ENCODE measurements at places on chromosomes 12 and 14. TPM values are rescaled to one million over a fixed set of nuclear protein-coding genes. Genes with fewer than 3 reads are reported as not detected.

DNA sequence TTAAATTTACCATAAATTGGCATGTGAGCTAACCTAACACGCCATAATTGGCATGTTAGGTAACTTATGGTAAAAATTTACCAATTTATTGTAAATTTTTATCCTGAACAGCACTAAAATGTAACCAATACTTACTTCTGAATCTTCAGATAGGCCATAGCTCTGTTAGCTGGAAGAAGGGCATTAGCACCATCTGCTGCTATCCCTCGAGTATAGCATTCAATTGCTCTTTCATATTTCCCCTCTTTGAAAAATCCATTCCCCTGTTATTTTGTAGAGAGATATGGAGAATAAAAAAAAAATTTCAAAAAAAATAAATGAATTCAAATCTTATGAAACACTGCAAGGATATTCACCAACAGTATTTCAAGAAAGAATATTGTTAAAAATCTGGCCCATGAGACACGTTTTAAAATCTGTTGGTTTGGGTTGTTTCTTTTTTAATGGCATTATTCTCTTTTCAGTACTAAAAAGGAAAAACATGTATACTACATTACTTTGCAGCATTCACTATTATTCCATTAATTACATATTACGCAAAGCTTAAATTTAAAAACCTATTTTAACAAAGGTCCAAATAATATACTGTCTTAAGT is 19.1 kb downstream of the RPAP3 start:
- H3K27ac ChIP-seq, result no peak overlapping the region
- no peaks in the 10 kb centered on the region for H3K36me3 ChIP-seq
- no peak for DNase-seq
- H3K27me3 ChIP-seq, result no peaks in the 10 kb centered on the region

- no peak overlapping the region for H3K4me3 ChIP-seq
- peak; percentile 71 for DNase-seq
- H3K36me3 ChIP-seq, result no peaks in the 10 kb centered on the region
- no peaks in the 10 kb centered on the region for H3K4me1 ChIP-seq
These were observed 141.4 kb downstream of the MYRFL start for GRCh38 chr12:69966409-69966808.

GRCh38 chr12:28568704-28569103 is 378.4 kb downstream of the CCDC91 start:
- H3K27me3 ChIP-seq, result no peaks in the 10 kb centered on the region
- no peak overlapping the region for H3K27ac ChIP-seq
- no peak for DNase-seq
- no peaks in the 10 kb centered on the region for H3K36me3 ChIP-seq
- no peaks in the 10 kb centered on the region for H3K4me1 ChIP-seq
- no peak overlapping the region for H3K4me3 ChIP-seq

- H3K4me3 ChIP-seq, result no peak overlapping the region
- no peaks in the 10 kb centered on the region for H3K4me1 ChIP-seq
- H3K36me3 ChIP-seq, result no peaks in the 10 kb centered on the region
- no peak for DNase-seq
- no peak overlapping the region for H3K27ac ChIP-seq
- no peaks in the 10 kb centered on the region for H3K27me3 ChIP-seq
These were observed 35.7 kb downstream of the GNPTAB start for GRCh38 chr12:101795013-101795412.

SMIM41 gene
- 0.61 TPM for polyA plus RNA-seq

- H3K4me1 ChIP-seq, result no peaks in the 10 kb centered on the region
- no peak overlapping the region for H3K27ac ChIP-seq
- H3K36me3 ChIP-seq, result peaks cover 38% of the 10 kb centered on the region
These were observed 13.6 kb downstream of the BCL7A start for GRCh38 chr12:122035292-122035691.

DNA sequence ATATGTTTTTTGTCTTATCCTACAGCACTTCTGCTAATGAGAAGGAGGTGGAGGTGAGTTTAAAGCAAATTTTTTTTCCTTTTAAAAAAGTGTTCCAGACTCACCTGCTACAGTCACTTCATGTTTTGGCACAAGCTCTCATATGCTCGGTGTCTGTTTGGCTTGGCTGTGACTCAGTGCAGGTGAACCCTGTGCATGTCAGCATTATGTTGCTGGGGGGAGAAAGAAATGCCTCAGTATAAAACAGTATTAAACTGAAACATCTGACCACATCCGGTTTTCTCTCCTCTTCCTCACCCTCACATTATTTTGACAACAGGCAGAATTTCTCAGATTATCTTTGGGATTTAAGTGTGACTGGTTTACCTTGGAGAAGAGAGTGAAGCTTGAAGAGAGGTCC is 105.2 kb downstream of the DNAI7 start:
- no peaks in the 10 kb centered on the region for H3K36me3 ChIP-seq
- H3K27ac ChIP-seq, result no peak overlapping the region
- H3K27me3 ChIP-seq, result no peaks in the 10 kb centered on the region
- H3K4me1 ChIP-seq, result no peaks in the 10 kb centered on the region
- no peak for DNase-seq

- H3K36me3 ChIP-seq, result peaks cover 25% of the 10 kb centered on the region
- peaks cover 1% of the 10 kb centered on the region for H3K4me1 ChIP-seq
- DNase-seq, result peak; percentile 54
- H3K27ac ChIP-seq, result no peak overlapping the region
These were observed 8.1 kb downstream of the PRPF40B start for GRCh38 chr12:49631336-49631907.

DNA sequence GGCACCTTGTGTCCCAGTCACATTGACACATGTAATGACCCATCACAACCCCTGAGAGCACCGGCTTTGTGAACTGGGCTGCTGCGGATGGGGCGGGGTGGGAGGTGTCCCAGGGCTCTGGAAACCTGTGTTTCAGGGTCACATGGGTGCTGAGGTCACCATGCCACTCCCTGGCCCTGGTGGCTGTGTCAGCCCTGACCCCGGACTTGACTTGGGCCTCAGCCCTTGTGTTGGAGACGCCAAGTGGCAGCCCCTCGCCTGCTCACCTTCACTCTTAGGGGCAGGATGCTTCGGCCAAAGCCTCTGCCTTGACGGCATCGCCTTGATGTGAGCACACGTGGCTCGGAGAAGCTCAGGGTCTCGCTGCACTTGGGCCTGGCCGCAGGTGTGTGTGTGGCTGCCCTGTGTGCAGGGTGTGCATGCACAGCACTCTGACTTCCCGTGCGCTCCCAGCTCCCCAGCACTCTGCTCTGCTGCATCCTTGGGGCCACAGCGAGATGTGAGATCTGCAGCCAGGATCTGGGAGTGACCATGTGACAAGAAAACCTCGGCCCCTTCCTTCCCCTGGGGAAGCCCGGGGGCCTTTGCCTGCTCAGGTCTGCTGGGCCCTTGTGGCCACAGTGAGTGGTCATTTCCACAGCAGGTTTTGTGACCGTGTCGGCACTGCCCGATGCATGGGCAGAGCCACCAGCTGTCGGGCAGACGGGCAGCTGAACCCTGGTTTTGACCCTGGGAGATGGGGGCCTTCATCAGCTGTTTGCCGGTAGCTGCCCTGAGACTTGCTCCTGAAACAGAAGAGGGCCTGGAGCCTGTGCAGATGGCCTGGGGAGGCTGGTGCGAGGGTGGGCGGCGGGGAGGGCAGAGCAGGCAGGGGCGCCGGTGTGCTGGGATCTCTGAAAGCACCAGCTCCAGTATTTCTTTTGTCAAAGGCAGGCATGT is 167.4 kb downstream of the KIF26A start:
- no peak overlapping the region for H3K27ac ChIP-seq
- H3K27me3 ChIP-seq, result no peaks in the 10 kb centered on the region
- H3K4me1 ChIP-seq, result no peaks in the 10 kb centered on the region
- H3K4me3 ChIP-seq, result no peak overlapping the region
- H3K36me3 ChIP-seq, result no peaks in the 10 kb centered on the region
- DNase-seq, result peak; percentile 56

GRCh38 chr14:100172811-100173210 is 13.4 kb upstream of the DEGS2 start:
- H3K4me3 ChIP-seq, result no peak overlapping the region
- DNase-seq, result no peak
- H3K27ac ChIP-seq, result no peak overlapping the region
- H3K4me1 ChIP-seq, result no peaks in the 10 kb centered on the region
- H3K27me3 ChIP-seq, result no peaks in the 10 kb centered on the region

DAD1 gene
- polyA plus RNA-seq, result 160 TPM

- H3K27me3 ChIP-seq, result no peaks in the 10 kb centered on the region
- peaks cover 22% of the 10 kb centered on the region for H3K4me1 ChIP-seq
- no peaks in the 10 kb centered on the region for H3K36me3 ChIP-seq
- no peak overlapping the region for H3K4me3 ChIP-seq
- DNase-seq, result no peak
These were observed 57.5 kb downstream of the ZNF664 start for GRCh38 chr12:124030510-124030909.

GRCh38 chr14:70902184-70902583 is 5.1 kb upstream of the PCNX1 start:
- no peaks in the 10 kb centered on the region for H3K27me3 ChIP-seq
- DNase-seq, result no peak
- no peaks in the 10 kb centered on the region for H3K4me1 ChIP-seq
- H3K4me3 ChIP-seq, result no peak overlapping the region
- H3K36me3 ChIP-seq, result no peaks in the 10 kb centered on the region

GRCh38 chr12:16586350-16587109 is 19.4 kb downstream of the LMO3 start:
- H3K27me3 ChIP-seq, result no peaks in the 10 kb centered on the region
- peak overlapping the region; percentile 84 for H3K27ac ChIP-seq
- H3K4me3 ChIP-seq, result peak overlapping the region; percentile 22
- DNase-seq, result peak; percentile 88
- no peaks in the 10 kb centered on the region for H3K36me3 ChIP-seq
- peaks cover 45% of the 10 kb centered on the region for H3K4me1 ChIP-seq

ZNF891 gene
- 0.23 TPM for polyA plus RNA-seq

GRCh38 chr14:24231263-24232120 is 675 bp downstream of the NEDD8 start:
- no peaks in the 10 kb centered on the region for H3K4me1 ChIP-seq
- peak overlapping the region; percentile 90 for H3K27ac ChIP-seq
- peak overlapping the region; percentile 91 for H3K4me3 ChIP-seq
- DNase-seq, result no peak
- no peaks in the 10 kb centered on the region for H3K27me3 ChIP-seq

DNA sequence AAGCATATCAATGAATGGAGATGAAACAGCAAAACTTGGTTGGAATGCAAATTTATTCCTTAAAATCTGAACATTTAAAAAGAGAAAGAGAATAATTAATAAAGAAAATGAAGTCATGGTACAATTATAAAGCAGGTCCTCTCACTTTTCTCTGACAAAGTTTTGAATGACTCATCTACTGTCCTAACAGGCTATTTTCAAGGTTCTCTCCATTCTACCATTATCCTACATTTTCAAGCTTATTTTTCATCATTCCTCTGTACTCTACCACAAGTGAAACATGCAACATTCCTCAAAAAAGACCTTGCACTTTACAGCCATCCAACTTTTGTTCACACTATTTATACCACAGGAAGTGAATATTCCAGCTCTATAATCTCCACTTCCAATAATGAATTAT is 36.9 kb upstream of the AP4S1 start:
- H3K27ac ChIP-seq, result peak overlapping the region; percentile 5
- peaks cover 64% of the 10 kb centered on the region for H3K4me1 ChIP-seq
- no peak for DNase-seq
- no peaks in the 10 kb centered on the region for H3K27me3 ChIP-seq
- H3K4me3 ChIP-seq, result no peak overlapping the region

All from sigmoid colon (tissue), 7 donors.